ENCODE measurements at places on chromosomes 5 and 9. TPM values are rescaled to one million over a fixed set of nuclear protein-coding genes. Genes with fewer than 3 reads are reported as not detected.
A peak's percentile ranks its signal among the peaks of the same experiment; 100 is the strongest.

Gene IFNB1
- not detected for total RNA-seq

Gene ADAMTS13
- total RNA-seq = 2.3 TPM

Gene LMX1B
- total RNA-seq = 2.3 TPM

Gene WNT8A
- not detected for total RNA-seq

Gene LURAP1L
- 2.3 TPM for total RNA-seq

GRCh38 chr5:57383093-57383861 is 99.3 kb downstream of the ACTBL2 start:
- no peaks in the 10 kb centered on the region for H3K4me1 ChIP-seq
- DNase-seq = no peak
- H3K4me3 ChIP-seq = no peak overlapping the region
- no peak overlapping the region for H3K27ac ChIP-seq
- no peaks in the 10 kb centered on the region for H3K27me3 ChIP-seq
- no peaks in the 10 kb centered on the region for H3K36me3 ChIP-seq

GRCh38 chr5:139639619-139640380 is 8.3 kb upstream of the CXXC5 start:
- H3K4me1 ChIP-seq = peaks cover 62% of the 10 kb centered on the region
- peak; percentile 90 for DNase-seq
- H3K4me3 ChIP-seq = no peak overlapping the region
- peak overlapping the region; percentile 91 for H3K27ac ChIP-seq
- no peaks in the 10 kb centered on the region for H3K27me3 ChIP-seq

DNA sequence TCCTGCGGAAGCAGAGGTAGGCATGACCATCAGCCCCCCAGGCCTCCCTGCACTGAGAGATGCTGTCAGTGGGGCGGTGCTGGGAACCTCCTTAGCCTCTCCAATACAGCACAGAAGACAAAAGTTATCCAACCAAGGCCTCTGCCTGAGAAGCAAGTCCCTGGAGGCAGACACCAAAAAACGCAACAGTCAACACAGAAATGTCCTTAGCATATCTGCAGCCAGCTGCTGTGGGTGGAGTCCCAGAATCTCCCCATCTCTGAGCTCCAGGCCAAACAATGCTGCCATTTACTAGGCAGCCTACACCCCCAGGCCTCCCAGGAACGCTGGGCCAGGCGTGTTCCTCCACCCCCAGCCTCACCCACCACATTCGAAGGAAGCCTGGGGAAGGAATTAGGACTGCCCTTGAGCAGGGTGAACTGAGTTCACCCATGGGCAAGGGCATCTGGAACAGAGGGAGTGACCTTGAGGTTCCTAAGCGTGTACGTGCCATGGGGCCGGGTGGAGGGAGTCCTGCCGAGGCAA is 43.7 kb downstream of the STK10 start:
- no peaks in the 10 kb centered on the region for H3K27me3 ChIP-seq
- H3K4me3 ChIP-seq = no peak overlapping the region
- DNase-seq = no peak
- no peak overlapping the region for H3K27ac ChIP-seq

DNA sequence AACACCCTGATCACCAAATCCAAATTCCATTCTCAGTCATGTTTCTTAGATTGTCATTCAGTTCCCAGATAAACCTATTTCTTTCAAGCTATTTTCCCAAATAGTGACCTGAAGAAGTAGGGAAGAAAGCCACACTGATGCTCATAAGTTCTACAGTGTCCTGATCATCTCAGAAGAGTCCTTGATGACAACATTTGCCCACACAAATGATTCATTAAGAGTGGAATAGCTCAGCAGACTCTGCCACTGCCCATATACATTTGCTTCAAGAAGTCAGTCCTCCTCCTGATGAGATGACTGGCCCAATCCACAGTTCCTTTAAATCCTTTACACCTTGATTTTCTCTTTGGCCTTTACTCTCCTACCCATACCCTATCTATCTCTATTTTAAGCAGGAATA is 283.7 kb upstream of the NR4A3 start:
- H3K4me3 ChIP-seq = no peak overlapping the region
- H3K4me1 ChIP-seq = no peaks in the 10 kb centered on the region
- H3K27me3 ChIP-seq = no peaks in the 10 kb centered on the region
- no peak overlapping the region for H3K27ac ChIP-seq

DNA sequence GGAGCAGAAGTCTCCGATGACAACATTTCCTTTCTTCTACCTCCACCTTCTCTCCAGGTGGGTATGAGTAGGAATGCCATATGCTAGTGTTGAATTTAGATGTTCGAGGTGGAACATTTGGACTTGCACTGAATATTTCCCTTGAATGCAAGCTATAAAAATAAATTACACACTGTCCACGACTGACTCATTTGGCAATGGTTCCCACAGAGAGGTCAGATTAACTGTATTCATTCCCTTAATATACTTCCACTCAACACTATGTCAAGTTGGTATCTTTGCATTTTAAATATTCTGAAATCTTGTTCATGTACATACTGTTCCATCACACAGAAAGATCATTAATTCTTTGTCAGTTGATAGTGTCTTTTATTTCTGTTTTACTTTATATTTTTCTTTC is 222.6 kb upstream of the PIK3R1 start:
- H3K27ac ChIP-seq = no peak overlapping the region
- no peak overlapping the region for H3K4me3 ChIP-seq

DNA sequence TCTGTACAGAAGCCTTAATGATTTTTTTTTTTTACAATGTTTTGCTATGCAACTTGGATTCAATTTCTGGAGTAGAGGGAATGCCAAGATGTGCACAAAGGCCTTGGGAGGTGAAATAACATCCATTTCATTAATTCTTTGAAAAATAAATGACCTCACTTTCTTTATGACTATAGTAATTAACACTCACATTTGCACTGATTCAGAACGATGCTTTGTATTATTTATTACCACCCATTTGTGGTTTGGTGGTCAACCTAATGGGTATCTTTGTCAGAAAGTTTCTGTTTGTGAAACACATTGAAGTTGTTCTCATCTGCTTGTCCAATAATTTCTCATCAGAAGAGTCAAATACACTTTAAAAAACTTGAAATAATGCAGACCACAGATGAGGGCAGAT is 169.3 kb downstream of the NTRK2 start:
- H3K27ac ChIP-seq = no peak overlapping the region
- no peak for DNase-seq
- H3K4me3 ChIP-seq = no peak overlapping the region
- no peaks in the 10 kb centered on the region for H3K4me1 ChIP-seq
- no peaks in the 10 kb centered on the region for H3K27me3 ChIP-seq

GRCh38 chr5:122385808-122386207 is 73.8 kb downstream of the SNCAIP start:
- DNase-seq = no peak
- H3K4me3 ChIP-seq = no peak overlapping the region
- H3K27me3 ChIP-seq = no peaks in the 10 kb centered on the region
- no peak overlapping the region for H3K27ac ChIP-seq
- no peaks in the 10 kb centered on the region for H3K4me1 ChIP-seq

Data from thyroid gland (tissue), 4 donors.